ENCODE measurements at places on chromosomes 7 and 10.
A peak's percentile ranks its signal among the peaks of the same experiment; 100 is the strongest.

- no peak for DNase-seq
Measured at GRCh38 chr10:16425449-16425848, 11.4 kb upstream of the PTER start.

DNA sequence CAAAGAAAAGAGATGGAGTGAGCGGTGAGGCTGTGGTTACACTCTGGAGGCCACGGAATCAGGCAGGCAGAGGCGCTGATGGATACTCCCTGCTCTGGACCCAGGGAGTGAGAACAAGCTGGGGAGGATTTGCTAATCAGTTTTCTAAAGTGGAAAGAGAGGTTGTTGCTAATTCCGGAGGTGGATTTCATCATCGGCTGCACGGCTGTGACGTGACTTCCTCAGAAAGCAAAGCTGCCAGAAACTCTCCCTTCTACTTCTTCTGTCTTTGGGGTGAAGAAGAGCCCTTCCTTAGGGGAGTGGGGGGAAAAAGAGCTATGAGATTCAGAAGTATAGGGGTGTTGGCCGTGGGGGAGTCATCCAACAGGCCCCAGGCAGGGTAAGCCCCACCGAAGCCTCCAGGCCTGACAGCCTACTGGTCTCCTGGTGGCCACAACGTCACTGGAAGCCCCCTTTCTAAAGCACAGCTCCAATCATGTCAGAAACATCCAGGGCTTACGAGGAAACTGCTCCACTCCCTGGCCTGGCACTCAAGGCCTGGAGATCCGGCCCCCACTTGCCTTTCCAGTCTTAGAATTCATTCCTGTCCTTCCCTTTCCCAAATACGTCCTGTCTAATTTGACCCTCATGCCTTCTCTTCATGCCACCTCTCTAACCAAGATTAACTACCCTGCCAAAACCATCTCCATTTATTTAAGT, 114.5 kb downstream of the HIP1 start:
- DNase-seq, result peak; percentile 83

- no peak for DNase-seq
Measured at GRCh38 chr10:62194924-62195674, 73.5 kb downstream of the RTKN2 start.

DNA sequence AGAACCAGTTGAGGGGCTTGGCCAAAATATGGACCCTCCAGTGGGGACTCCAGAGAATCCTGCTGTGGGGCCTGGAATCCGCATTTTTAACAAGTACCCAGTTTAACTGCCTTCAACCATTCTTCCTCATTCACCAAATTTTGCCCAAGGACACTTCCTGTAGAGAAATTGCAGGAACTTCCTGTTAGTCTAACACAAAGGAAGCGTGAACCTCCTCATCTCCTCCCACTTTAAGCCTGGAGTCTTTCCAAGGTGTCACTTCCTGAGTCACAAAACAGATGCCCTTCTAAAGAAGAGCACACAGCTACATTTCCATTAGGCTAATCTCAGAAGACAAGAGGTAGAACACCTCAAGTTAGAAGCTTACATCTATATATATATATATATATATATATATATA, 188.4 kb downstream of the PPP1R17 start:
- DNase-seq, result peak; percentile 99

GRCh38 chr10:115801992-115802391, 471.0 kb downstream of the GFRA1 start:
- no peak for DNase-seq

DNA sequence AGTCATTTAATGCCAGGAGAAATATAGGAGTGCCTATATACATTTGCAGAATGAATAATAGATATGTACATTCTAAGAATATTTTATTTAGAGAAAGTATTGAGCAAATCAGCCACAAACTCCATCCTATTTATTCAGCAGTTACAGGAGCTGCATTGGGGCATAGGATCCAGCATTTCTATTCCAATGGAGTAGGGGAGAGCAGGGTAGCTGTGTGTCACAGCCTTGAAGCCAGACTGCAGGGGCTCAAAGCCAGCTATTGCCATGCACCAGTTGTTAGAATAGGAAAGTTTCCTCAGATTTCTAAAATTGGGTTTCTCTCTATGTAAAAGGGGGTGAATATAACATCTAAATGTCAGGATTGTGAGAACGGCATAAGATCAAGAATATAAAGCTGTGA, 116.8 kb upstream of the MYO3A start:
- DNase-seq, result no peak

DNA sequence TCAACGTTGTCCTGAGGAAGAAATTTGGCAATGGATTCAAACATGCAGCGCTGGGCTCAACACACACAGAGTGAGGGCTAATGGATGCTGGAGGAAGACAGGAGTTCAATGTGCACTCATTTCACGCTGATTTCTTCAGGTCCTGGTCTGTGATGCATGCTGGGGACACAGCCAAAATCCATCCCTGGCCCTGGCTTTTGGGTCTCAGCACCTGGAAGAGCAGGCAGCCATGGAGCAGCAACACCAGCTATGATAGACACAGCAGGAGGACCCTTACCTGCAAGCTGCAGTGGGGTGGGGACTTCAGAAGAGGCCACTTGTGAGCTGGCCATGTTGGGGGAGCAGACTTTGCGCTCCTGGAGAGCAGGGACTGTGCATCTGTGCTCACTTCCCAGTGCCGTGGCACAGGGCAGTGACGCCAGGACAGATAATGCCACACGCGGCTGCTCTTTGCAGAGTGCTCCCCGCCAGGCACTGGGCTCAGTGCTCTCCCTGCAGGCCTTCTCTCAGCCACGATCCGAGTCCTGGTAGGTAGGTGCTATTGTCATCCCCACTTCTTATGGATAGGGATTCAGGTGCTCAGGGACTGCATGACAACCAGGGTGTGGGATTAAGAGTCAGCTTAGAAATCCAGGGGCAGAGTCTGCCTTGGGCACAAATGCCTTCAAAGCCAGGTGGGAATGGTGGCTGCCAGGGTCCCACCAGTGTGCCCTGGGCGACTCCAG, 138.8 kb upstream of the UNC5B start:
- no peak for DNase-seq

GRCh38 chr7:128880791-128881457, 18.3 kb downstream of the ATP6V1F start:
- DNase-seq, result no peak

GRCh38 chr10:110609605-110610004, 34.5 kb upstream of the RBM20 start:
- DNase-seq, result peak; percentile 24

- no peak for DNase-seq
Measured at GRCh38 chr7:150568714-150569113, 1.5 kb downstream of the GIMAP4 start.

DNA sequence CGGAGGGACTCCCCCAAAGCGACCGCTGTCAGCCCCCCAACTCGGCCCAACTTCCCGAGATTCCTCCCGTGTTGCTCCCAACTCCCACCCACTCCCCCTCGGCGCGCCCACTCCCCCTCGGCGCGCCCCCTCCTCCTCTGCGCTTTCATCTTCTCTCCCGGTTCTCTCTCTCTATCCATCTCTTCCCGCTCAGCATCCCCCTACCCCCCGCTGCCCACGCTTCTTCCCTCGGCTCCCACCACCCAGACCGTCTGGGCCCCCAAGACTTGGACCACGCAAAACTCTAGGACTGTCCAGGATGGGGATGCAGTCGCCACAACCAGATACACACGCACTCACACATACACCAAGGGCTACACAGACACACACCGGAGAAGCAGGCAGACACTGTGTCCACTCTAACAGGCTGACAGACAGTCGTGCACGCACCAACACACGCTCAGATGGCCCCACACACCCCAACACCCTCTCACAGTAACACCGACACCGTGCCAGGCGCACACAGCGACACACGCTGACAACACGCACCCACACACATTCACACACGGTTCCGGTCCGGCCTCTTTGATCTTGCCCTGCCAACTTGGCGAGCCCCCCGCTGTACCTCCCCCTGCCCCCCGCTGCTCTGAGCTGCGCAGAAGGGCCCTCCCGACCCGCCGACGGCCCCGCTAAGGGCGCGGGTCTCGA, 1.1 kb downstream of the GRID1 start:
- no peak for DNase-seq

DNA sequence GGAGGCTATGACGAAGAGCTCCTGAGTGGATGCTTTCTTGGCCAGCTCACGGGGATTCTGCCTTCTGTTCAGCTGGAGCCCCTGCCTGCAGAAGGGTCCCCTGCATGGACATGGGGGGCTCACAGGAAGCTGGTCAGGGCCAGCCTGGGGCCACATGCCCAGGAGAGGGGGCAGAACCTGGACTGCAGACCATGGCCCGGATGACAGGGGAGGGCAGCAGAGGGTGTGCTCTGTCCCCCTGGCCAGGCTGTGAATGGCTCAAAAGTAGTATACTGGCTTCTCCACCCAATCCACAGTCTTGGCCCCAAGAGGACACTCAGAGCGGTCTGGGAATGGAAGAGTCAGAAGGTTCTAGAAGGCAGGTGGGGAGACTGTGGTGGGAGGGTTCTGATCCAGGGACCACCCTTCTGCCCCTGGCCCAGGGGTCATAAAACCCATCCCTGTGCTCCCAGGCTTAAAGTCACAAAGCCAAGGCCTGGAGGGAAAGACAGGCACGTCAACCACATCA, 40.3 kb downstream of the PPIF start:
- DNase-seq, result no peak

DNA sequence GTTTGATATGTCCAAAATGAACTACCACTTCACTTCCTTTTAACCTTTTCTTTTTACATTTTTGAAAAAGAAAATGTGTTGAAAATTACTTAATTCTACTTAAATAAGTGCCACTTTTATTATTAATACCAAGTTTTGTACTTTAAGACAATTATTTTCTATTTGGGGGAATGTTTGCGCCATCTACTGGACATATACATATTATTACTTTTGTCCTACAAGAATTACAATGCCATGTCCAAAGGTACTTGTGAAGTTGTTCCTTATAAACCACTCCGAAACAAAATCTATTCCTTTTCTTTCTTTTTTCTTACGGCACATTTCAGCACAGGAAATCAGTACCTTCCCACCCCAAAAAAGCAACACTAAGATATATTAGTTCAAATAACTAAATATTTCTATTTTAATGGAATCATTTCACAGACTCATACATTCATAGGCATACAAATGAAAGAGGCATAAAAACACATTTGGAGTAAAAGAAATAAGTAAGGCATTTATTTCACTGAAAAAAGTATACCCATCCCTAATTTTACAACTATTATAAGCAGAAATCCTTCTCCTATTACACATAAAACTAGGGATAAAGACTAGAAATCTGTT, 169.9 kb downstream of the RNF133 start:
- DNase-seq, result peak; percentile 73

DNA sequence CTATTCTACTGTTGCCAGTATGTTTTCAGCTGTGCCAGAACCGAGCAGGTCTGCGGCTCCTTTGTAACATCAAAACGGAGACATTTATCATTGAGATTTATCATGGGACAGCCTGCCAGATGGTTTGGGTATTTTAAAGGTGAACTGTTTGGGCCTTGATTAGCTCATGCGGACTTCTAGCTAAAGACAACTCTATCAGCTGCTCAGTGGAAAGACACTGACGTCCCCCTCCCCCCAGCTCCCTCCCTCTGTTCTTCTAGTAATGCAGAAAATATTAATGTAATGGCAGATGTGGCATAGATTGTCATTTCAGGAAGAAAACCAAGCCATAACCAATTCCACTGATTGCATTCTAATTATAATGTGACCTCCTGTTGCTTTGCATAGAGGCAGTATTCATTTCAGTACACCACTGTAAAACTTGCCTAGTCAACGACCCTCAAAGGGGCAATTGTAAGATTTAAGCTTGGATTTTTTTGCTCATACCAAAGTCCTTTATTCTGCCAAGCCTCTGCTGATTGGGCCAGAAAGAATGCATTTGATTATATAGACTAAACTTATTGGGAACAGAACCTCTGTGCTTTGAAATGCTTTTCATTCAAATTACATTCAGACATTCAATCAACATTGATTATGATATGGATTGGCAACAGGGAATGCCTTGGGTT, 966.8 kb downstream of the LRMDA start:
- DNase-seq, result no peak

- DNase-seq, result no peak
Measured at GRCh38 chr10:123180101-123181090, 26.2 kb downstream of the BUB3 start.

- no peak for DNase-seq
Measured at GRCh38 chr7:91520645-91521044, 256.4 kb downstream of the FZD1 start.

- DNase-seq, result no peak
Measured at GRCh38 chr10:2964632-2965296, 102.6 kb upstream of the PFKP start.

DNA sequence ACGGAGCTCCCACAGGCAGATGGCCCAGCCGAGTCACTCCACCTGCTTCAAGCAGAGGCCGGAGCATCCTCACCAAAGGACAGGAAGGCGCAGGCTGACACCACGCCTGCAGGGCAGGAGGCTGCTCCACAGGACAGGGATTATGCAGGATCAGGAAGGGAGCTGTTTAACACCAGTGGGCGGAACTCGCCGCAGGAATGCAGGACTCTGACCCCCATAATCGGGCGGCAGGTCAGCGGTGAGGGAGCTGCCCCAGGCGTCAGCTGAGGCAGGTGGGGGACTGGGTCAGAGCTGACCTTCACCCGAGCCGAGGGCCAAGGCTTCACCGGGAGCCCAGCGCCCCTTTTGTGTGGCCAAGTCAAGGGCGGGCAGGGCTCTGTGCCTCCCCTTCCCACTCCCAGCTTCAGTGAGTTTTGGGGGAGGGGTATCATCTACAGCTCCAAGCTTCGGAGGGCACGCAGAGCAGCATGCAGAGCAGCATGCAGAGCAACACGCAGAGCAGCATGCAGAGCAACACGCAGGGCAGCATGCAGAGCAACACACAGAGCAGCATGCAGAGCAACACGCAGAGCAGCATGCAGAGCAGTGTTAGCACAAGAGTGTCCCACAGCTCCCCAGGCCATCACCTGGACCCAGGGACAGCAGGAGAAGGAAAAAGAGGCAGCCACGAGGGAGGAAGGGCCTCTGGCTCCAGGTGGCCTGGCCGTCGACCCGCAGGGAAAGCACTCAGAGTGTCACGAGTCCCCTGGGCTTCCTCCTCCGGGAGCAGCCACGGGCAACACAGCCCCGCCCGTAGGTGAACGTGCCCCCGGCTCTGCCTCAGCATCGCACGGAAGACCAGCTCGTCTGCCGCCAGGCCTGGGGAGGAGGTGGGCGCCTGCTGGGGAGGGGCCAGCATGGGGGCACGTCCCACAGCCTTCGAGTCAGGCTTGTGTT, 151.7 kb upstream of the PPP2R2D start:
- no peak for DNase-seq

- no peak for DNase-seq
Measured at GRCh38 chr7:105559926-105560325, 21.4 kb downstream of the EFCAB10 start.

GRCh38 chr10:122279725-122280141, 8.6 kb downstream of the BTBD16 start:
- no peak for DNase-seq

GRCh38 chr10:47366731-47367460, 17.2 kb downstream of the ZNF488 start:
- DNase-seq, result no peak

DNA sequence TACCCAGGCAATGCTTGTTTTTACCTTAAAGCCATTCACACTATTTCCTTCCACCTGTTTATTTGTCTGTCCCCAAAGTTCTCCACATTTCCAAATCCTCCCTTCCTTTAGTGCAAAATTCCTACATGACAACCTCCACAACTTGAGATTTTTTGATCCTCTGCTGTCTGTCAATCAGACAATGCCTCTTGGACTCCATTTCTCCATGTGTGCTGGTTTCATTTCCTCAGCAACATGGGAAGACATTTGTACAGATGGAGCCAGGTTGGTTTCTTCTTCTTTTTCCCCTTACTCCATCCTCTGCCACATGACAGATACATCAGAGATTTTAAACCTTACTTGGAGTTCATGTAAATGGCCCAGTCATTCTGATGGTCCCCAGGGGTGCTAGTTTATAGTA, 19.1 kb upstream of the GIMAP2 start:
- no peak for DNase-seq

Measured in Kasumi-1 (cell line).